ENCODE measurements at places on chromosomes 3 and 15.

GRCh38 chr3:127590282-127590592 is 296 bp downstream of the TPRA1 start:
- DNase-seq, result no peak

DNA sequence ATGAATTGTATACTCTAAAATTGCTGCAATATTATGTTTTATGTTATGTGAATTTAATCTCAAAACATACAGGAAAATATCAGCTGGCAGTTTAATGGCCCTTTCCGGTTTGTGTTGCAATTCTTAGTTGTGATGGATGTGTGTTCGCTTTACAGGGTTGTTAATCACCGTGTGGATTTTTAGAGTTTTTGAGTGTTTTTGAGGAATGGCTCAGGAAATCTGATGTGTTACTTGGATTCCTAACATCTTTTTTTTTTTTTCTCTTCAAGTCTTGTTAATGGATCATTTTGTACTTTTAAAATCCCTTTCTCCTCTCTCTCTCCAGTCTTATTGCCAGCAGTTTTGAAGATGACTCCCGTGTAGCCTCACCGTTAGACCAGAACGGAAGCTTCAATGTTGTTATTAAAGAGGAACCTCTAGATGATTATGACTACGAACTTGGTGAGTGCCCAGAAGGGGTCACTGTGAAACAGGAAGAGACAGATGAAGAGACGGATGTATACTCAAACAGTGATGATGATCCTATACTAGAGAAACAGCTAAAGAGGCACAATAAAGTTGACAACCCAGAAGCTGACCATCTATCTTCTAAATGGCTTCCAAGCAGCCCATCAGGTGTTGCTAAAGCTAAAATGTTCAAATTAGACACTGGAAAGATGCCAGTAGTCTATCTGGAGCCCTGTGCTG is 35.7 kb downstream of the MGA start:
- DNase-seq, result no peak

DNA sequence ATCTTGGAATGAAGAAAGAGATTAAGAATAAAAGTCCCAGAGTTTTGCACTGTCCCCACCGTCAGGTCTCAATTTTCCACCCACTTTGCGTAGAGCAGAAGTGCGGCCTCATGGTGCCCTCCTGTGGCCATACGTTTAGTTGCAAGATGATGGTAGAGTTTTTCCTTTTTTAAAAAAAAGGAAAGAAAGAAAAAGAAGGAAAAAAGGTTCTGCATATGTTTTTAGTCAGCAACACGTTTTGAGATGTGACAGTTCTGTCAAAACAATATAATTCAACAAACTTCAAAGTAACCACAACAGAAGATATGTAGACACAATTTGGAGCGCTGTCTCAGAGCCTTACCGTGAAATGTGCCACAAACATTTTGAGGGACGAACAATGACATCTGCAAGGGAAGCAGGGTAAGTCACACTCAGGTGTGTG is 24.6 kb downstream of the EBLN2 start:
- no peak for DNase-seq

DNA sequence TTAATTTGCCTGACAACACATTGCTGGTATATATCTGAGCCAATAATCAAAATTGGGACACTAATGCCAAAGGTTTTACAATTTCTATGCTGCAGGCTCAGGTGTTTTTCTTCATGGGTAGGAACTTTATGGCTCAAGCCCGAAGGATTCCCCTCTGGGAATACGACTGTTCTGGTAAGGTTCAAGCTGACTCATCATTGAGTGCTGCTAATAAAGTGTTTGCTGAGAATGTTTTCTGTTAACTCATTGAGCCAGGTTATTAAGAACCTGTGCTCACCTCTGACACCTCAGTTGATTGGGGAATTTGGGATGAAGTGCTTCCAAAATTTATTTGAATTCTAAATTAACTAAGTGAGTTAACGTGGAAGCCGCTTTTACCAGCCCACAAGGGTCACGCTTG is 135.8 kb upstream of the CTDSPL start:
- no peak for DNase-seq

GRCh38 chr3:26721047-26721446 is 98.5 kb downstream of the LRRC3B start:
- DNase-seq, result no peak

DNA sequence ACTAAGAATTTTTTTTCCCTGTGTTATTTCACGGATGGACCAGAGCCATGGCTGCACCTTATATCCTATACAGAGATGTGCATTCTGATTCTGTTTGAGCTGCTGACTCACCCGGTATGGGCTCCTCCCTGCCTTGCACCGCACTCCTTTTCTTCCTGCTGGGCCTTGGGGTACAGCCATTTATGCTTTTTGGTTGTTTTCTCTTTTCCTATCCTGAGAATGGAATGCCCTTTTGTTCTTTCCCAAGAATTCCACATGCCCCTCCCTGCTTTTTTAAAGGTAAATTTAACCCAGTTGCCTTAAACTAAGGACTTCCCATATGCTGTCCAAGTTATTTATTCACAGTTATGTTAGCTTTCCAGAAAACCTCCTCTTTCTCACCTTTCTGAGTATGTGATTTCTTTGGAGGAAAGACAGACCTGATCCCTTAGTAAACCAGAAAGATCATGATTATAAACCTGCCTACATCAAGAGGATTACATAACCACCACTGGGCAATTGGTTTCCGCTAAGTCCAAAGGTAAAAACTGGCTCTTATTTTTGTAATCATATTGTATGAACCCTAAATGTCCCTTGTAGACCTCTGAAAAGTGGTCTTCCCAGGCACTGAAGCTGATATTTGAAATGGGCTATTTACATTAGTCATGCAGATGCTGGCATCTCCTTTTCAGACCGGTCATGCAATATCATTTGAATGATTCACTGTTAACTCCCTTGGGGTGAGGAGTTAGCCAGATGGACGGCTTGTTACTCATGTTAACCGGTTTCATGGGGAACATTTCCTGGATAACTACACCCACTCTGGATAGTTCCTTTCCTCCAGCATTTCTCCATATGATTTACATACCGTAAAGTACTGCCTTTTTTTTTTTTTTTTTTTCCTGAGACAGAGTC is 45.5 kb downstream of the TMOD3 start:
- no peak for DNase-seq

GRCh38 chr3:57958642-57959422 is 49.4 kb upstream of the FLNB start:
- no peak for DNase-seq

- DNase-seq, result no peak
These were observed 688.1 kb downstream of the ZNF385D start for GRCh38 chr3:21062831-21063294.

DNA sequence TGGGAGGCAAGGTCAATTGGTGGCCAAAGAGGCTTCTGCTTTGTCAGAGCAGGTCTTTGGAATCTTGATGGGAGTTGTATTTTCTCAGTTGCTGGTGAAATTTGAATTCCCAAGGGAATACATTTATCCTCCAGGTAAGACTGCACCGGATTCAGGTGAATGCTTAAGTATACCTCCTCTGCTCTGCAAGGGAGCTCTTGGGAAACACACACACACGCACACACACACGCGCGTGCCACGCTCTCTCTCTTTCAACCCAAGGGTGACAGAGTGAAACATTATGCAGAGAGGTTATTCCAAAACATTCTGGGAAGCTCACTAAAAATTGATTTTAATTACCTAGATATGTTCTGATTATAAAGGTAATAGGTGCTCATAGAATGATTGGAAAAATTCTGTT is 33.7 kb downstream of the ST6GAL1 start:
- no peak for DNase-seq

DNA sequence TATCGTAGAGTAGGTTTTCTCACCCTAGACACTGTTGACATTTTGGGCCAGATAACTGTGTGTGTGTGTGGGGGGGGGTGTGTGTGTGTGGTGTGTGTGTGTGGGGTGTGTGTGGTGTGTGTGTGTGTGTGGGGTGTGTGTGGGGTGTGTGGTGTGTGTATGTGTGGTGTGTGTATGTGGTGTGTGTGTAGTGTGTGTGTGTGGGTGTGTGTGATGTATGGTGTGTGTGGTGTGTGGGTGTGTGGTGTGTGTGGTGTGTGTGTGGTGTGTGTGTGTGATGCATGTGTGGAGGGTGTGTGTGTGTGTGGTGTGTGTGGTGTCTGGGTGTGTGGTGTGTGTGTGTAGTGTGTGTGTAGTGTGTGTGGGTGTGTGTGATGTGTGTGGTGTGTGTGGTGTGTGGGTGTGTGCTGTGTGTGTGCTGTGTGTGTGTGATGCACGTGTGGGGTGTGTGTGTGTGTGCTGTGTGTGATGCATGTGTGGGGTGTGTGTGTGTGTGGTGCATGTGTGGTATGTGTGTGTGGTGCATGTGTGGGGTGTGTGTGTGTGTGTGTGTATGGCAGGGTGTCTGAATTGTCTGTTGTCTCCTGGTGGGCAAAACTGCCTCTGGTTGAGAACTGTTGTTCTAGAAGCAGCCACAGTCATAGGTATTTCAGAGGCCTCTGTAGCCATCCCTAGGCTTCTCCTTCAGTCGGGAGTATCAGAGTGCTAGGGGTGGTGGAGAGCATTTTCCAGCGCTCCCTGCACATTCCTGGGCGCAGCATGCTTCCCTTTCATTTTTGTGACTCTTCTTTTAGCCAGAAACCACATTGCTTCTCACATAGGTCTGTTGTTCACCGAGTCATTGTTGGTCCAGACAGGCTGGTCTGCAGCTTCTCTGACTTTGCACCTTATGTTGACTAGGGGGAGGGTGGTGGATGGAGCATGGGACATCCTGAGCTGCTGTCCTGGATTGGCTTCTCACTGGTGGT is 84.4 kb downstream of the THSD4 start:
- DNase-seq, result no peak

DNA sequence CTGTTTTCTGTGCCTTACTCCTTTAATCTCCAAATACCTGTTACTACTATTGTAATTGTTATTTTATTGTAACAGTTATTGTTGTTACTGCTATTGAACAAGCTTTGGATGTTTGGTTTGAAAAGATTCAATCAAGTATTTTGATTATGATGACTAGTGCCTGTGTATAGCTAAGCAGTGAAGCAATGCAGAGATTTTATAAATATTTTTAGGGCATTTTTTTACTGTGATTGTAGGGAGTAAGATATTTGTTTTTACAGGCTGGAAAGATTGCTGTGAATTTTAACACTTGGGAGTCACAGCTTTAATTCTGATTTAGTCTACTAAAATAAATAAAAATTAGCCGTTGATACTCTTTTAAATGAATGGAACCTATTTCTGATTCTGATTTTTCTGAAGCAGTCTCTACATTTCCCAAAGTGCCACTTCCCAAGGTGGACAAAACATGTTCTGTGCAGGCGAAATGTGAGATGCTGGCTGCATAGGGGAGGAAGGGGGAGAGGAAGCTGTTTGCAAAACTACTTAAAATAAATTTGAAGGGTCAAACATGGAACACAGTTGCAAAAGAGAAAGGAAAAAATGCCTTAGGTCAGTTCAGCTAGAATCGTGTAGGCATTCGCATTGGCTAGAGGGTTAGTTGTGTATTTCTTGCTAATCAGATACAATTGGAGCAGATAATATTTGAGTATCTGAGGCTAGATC is 25.7 kb downstream of the EEFSEC start:
- no peak for DNase-seq

- DNase-seq, result no peak
These were observed 74.3 kb downstream of the LARS2 start for GRCh38 chr3:45462522-45463265.

DNA sequence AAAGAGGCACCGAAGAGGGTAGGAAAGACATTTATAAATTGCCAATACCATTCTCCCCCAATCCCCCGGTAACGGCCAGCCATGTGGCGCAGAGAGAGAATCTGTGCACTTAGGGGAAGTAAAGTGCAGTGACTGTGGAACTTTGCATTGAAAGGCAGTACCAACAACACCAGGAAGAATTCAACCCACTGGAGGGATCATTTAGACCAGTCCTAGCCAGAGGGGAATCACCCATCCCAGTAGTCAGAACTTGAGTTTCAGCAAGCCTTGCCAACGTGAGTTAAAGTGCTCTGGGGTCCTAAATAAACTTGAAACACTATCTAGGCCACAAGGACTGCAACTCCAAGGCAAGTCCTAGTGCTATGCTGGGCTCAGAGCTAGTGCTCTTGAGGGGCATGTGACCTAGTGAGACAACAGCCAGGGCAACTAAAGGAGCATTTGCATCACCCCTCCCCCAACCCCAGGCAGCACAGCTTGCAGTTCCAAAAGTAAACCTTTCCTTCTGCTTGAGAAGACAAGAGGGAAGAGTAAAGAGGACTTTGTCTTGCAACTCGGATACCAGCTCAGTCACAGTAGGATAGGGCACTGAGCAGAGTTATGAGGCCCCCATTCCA is 15.0 kb downstream of the CEP70 start:
- DNase-seq, result no peak

- no peak for DNase-seq
These were observed 42.0 kb downstream of the UMPS start for GRCh38 chr3:124772081-124772831.

- no peak for DNase-seq
These were observed 635.1 kb upstream of the MDFIC2 start for GRCh38 chr3:70947579-70947978.

GRCh38 chr3:11643605-11644087 is at the start of gene VGLL4:
Gene VGLL4 (minus strand): TSS chr3:11643915. CDS start chr3:11643518, 397 bp downstream.
- no peak for DNase-seq

- no peak for DNase-seq
These were observed 211.6 kb downstream of the TNIK start for GRCh38 chr3:171248426-171249111.

DNA sequence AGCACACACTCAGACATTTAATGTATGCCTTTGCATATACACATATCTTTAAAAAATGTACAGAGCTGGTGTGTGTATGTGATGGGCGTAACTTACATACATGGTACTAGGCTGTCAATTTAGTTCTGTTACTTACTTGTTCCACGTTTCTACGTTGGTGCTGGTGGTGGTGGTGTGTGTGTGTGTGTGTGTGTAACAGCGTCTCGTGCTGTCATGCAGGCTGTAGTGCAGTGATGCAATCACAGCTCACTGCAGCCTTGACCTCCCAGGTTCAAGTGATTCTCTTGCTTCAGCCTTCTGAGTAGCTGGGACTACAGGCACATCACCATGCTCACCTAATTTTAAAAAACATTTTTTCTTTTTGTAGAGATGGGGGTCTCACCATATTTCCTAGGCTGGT is 64.2 kb downstream of the ISG20 start:
- DNase-seq, result no peak

DNA sequence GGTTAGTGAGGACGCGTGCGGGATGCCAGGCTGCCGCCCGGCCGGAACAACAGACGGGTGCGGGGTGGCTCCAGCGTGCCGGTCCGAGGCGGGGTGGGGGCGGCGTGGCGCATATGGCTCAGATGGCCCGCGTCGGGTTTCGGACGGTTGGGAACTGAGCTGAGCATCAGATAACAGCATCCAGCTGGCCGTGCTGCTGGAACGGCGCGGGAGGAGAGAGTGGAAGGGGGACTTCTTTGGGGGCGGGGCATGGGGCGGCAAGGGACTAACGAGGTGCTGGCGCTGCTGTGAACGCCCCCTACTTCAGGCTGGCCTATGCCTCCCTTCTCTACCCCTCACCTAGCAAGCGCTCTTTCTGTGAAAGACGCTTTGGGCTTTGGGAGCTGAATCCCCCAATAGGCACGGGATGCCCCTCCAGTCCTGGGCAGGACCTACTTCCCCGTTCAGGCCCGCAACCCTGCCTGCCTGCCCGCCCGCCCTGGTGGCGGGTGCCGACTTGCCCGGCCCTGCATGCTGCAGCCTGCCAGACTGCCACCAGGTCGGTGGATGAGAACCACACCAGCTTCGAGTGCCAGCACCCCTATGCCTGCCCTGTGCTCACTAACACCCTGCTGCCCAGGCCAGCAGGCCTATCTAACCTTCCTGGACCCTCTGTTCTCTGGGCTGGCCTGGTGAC is 542 bp downstream of the INKA1 start:
- no peak for DNase-seq

- DNase-seq, result no peak
These were observed 81.1 kb downstream of the NUP210 start for GRCh38 chr3:13338996-13339395.

GRCh38 chr15:59169251-59169708 is 37.4 kb upstream of the LDHAL6B start:
- no peak for DNase-seq

- DNase-seq, result no peak
These were observed 94.9 kb upstream of the NSMCE3 start for GRCh38 chr15:29364426-29365078.

Data from NCI-H1417 treated with DMSO at 0.1 percent for 48 hours (cell line).